ENCODE measurements at places on chromosomes 6 and 20.

GRCh38 chr6:154390034-154390433 is 33.4 kb upstream of the IPCEF1 start:
- no peak for DNase-seq

GRCh38 chr6:71012866-71013469 is 56.1 kb upstream of the B3GAT2 start:
- no peak for DNase-seq

DNA sequence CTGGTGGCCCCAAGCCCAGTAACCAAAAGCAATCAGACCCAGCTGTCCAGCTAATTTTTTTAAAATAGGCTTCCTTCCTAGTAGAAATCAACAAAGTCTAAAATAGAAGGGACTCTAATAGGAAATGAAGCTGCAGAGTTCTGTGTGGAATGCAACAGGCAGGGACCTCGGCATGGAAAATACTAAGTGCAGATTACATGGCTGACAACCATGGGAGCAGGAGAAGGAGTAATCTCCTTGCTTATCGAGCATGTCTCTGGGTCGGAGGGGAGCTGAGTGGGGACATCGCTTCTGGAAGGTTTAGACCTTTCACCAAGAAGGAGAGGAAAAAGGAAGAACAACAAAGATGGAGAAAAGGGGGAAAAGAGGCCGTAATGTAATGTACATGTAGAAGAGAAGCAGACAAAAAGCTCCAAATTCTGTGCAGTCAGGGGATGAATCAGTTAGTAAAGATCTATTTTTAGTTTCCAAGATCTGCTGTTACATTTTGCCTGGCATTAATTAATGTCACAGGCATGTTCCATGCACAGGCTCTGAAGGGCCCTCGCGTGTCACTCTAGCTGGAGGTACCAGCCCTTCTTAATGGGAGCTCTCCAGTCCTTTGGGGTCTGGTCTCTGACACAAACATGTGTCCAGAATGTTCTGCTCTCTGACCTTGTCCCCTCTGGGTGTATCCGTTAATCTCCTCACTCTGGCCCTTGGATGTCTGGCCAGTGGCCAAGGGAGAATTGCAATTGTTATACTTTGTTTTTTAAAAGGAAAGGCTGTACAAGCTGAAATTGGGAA is 16.6 kb upstream of the ZNF831 start:
- no peak for DNase-seq

- DNase-seq, result no peak
These were observed 17.8 kb upstream of the RCAN2 start for GRCh38 chr6:46509063-46509462.
